ENCODE measurements at places on chromosomes 13 and 19.

- DNase-seq = peak; percentile 64
These were observed 35.9 kb upstream of the ZSCAN5A start for GRCh38 chr19:56350416-56351045.

DNA sequence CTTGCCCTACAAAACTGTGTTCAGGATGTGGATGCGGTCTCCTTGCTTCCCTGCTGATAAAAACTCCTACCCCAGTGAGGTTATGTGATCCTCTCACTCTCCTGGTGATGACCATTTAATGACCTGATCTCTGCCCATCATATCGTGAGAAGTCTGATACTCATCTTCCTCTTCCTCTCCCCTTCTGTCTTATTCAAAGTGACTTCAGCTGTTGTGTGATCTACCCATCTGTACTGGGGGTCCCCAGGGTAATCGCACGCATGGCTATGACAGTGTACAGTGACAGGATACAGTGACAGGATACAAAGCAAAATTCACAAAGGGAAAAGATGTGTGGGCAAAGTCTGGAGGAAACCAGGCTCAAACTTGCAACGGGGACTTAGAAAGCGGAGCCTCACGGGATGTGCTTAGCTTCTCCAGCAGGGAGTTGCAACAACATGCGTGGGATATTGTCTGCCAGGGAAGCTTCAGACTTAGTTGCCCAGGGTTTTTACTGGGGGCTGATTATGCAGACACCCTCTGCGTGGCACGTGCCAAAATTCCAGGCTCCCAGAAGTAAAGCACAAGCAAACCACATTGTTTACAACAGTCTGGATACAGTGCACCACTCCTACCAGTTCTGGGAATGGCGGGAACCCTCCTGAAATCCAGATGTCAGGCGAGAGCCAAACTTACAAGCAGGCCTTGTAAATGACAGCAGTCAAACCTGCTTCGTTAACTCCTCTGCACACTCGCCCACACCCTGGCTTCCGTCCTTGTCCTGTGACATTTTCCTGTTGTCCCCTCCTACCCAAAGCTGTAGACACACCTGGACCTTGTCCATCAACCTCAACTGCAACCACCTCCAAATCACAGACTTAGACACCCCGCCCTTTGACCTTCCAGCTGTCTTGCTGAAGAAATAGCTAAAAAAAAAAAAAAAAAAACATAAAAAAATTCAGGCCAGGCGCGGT, 18.0 kb upstream of the GARRE1 start:
- DNase-seq = no peak

- peak; percentile 93 for DNase-seq
These were observed 539 bp upstream of the ZNF667 start for GRCh38 chr19:56477429-56478338.

DNA sequence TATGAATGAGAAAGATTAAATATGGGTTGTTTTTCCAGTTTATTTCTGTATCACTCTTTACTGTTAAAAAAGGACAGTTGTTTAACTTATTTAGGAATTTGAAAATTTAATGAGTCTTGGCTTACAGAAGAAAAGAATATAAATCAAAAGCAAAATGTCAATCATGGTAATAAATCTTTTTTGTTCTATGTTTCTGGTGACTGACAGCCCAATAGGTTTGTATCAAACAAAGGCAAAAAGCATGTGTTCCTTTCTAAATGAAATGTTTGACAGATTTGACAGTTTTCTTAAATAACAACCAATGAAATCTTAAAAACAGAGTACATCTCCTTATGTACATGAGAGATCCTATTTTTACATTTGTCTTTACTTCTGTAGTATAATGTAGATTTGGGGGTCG, 11.0 kb downstream of the PCDH9 start:
- DNase-seq = no peak

DNA sequence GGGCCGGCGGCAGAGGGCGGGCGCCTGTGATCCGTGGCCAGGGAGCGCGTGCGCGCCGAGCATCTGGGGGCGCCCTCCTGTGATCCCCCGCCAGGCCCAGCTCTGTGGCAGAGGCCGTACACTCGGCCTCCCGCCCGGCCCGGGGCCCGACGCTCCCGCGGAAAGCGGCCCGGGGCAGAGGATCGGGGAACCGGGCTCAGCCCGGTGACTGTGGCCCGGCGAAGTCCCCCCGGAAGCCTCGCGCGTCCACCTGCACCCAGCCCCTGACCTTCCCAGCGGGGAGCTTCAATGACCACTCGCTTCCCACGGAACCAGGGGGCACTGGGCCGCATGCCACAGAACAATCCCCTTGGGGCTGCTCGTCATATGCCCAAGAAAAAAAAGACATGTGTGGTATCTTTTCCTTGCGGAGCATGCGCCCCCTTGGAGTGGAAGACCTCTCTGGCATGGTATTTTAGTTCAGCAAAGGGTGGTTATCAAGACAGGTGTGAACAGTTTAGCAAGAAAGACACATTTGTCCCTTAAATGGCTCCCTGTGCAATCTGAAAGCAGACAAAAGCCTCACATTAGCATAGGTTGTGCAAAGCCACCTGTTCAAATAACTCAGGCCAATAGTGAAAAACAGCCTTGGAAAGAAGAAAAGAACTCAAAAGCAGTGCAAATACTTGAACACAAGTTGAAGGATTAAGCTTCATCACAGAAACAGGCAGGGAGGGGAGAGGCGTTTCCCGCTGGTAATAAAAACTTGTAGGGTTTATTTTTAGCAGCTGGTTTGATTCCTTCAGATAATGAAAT, 290.9 kb upstream of the SOX21 start:
- peak; percentile 92 for DNase-seq

DNA sequence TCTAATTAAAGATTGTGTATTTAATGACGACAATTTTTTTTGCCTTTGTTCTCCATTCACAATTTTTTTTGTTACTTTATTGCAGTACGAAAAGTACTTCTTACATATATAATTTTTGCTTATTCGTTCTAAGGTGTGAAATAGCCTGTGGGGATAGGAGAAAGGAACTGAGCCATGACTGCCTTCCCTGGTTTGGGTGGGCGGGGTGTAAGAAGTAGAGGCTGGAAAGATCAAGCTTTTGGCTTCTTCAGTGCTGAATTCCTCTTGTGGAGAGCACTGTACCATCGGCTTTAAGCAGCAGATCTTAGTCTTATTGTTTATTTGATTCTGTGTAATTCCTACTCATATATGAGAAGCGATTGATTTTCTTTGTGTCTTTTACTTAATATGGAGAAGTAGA, 115.8 kb downstream of the NBEA start:
- no peak for DNase-seq

GRCh38 chr19:14138576-14139265, 2.3 kb upstream of the ASF1B start:
- DNase-seq = no peak

- DNase-seq = peak; percentile 94
These were observed 7.1 kb upstream of the S1PR2 start for GRCh38 chr19:10238172-10238783.

DNA sequence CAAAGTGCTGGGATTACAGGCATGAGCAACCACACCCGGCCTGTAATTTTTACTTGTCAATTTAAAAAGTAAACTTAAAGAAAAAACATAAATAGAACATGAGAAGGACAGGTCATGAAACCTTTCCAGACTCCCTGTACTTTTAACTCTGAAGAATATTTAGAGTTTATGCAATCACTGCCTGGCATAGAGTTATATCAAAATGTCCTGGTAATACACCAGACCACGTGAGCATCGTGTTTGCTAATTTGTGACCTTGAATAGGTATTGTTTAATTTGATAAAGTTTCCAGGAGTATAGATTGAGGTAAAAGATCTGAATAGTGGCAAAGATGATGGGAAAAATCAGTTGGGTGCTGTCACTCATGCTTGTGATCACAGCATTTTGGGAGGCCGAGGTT, 81.2 kb upstream of the RNF113B start:
- DNase-seq = no peak

- DNase-seq = peak; percentile 9
These were observed 110.9 kb downstream of the SACS start for GRCh38 chr13:23322353-23323336.

DNA sequence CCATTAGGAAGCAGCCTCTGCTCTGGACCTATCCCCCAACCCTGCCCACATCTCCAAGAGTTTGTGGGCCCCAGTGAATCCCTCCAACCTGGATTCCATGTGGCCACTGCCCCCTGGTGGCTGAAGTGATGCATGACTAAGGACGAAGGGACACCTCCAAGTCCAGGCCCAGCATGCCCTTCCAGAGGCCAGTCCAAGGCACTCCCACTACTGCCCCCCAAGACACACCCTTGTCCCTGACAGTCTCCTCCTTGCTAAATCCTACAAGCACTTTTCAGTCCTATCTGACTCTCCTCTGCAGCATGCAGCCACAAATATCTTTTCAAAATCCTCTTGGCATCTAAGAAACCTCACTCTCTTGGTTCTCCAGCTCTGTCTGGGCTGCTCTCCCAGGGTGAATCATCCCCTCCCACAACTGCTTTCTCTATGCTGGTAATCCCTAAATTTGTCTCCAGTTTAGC, 33.0 kb downstream of the DEDD2 start:
- DNase-seq = peak; percentile 79

GRCh38 chr19:8611391-8611876, 919 bp upstream of the ADAMTS10 start:
- DNase-seq = no peak

DNA sequence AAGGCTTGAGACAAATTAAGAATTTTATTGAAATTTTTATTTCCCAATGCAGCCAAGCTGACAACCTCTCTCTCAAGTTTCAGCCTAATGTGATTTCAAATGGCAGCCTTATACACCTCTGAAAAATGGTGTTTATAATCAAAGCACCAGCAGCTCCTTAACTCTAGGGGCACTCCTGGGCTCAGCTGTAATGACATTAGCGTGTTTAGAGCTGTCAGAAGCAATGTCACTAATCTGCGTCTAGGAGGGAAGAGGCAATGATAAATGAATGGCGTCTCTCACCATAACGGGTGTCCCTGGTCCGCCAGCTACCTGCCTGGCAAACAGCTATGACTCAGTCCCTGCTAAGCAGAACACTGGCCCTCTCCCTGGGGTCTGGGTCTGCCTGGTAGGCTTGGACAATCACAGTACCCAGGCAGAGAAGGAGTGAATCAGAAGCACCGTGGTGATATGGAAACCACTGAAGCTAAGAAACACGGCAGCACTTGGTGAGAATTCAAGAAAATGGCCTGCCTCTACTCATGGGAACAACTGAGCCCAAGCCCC, 131.8 kb upstream of the VSTM2B start:
- no peak for DNase-seq

DNA sequence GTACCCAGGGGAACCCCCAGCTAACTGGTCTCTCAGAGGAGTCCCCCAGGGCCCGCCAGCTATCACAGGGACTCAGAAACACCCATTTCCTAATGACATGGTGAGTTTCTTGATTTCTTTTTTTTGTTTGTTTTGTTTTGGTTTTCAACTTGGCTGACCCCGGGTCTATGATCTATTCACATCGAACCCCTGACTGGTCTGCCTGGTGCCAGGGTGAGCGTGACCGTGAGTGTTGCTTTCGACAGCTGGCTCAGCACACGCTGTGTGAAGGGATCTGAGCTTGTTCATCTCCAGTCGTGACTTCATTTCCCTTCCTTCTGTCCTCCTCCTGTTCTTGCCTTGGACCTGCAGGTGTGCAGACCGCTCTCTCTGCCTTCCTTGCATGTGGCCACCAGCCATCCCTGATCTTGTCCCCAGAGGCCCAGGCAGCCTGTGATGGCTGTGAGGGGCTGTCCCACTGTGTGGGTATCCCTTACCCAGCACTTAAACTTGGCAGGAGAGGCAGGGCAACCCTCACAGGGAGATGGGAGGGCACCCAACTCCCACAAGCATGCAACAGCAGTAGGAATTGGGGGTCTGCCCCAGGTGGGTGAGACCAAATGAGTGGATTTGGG, 26.2 kb downstream of the TMEM161A start:
- no peak for DNase-seq

Data from NCI-H2081 (cell line).